Cardiac muscle cell (in vitro differentiated cells and primary cell): ENCODE measurements at places on chromosomes 3 and 15.

- DNase-seq = no peak
Measured at GRCh38 chr3:133514418-133514817, 59.1 kb upstream of the CDV3 start.

- DNase-seq = no peak
Measured at GRCh38 chr3:100104442-100104798, 9.9 kb downstream of the FILIP1L start.

DNA sequence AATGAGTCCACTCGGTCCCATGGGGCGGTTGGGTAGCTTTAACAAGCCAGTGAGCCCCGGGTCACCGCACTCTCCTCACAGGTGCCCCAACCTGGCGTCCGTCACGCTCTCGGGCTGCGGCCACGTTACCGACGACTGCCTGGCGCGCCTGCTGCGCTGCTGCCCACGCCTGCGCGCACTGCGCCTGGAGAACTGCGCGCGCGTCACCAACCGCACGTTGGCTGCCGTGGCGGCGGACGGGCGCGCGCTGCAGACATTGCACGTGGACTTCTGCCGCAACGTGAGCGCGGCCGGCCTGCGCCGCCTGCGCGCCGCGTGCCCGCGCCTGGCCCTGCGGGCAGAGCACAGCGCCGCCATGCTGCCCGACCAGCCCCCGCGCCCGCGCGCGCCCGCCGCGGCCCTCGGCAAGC lies 3.4 kb downstream of the FBXL22 start:
- DNase-seq = peak; percentile 85

DNA sequence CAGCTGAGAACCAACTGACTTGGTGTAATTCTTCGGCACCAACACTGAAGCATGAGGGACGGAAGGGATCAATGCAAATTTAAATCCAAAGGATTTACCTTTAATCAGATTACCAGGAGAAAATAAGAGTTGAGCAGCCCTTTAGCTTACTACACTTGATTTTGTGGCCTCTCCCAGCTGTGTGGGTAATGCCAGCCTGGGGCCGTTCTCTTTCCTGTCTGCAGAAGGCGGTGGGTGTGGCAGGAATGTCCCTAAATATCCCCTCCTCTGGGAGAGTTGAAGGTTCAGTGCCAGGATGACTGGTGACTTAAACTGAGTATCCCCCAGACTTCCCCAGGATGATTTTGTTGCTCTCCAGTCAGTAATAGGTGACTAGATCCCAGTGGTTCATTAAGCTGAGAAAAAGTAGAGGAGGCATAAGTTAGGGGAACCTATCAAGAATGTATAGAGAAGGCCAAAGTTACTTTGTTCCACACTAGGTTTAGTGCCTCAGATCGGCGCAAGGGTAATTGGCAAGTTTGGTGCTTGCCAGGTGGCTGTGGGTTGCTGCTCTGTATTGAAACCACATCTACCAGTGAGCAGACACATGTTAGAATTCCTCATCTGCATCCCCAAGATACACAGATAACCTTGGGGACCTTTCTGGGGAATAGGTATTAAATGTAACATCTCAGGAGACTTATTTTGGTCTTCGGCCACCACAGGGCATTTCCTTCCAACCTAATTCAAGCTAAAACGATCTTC lies 23.1 kb downstream of the MAPKBP1 start:
- no peak for DNase-seq

DNA sequence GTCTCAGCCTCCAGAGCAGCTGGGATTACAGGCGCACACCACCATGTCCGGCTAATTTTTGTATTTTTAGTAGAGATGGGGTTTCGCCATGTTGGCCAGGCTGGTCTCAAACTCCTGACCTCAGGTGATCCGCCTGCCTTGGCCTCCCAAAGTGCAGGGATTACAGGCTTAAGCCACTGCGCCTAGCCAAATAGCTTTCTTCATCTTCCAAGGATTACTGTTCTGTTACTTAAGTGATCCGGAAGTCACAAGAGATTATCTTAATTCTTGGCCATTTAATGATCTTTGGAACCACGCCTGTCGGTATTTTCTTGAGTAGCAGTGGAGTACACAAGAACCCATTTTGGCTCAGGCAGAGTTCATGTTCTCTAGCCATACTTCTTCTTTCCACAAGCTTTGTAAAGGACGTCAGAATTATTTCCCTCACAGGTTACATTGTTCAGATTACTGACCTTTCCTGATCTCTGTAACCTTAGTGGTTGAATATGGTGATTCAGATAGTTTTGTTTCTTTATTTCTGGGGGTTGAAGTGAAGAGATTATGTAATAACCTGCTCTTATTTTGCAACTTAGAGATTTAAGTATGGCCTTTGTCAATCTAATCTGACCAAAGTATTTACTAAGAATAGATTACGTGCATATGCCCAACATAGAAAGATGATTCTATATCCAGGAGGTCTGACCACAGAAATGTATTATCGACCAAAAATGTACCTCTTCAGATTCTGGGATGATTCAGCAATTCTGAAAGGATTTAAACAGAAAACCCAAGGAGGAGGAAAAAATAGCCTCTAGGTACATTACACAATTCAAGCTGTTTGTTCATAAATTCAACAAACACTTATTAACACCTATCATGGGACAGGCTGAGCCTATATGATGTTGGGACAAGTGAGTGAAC lies 132.2 kb downstream of the GREM1 start:
- DNase-seq = no peak

- DNase-seq = peak; percentile 9
Measured at GRCh38 chr15:92715758-92716157, 60.2 kb upstream of the FAM174B start.

DNA sequence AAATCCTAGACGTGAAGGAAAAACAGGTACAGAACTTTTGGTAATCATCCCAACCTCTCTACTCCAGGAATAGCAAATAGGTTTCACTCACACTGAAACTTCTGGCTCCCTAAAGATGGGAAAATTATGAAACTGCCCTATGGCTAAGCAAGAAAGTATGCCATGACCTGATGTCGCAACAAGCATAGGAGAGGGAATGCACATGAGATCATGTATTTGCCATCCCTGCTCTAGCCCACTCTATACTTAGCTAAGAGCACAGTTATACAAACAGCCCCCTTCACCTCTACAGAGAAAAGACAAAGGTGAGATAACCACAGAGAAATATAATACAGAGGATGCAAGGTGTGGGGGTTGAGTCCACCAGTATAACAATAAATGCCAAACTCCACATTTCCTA lies 102.7 kb downstream of the TBC1D5 start:
- DNase-seq = no peak

DNA sequence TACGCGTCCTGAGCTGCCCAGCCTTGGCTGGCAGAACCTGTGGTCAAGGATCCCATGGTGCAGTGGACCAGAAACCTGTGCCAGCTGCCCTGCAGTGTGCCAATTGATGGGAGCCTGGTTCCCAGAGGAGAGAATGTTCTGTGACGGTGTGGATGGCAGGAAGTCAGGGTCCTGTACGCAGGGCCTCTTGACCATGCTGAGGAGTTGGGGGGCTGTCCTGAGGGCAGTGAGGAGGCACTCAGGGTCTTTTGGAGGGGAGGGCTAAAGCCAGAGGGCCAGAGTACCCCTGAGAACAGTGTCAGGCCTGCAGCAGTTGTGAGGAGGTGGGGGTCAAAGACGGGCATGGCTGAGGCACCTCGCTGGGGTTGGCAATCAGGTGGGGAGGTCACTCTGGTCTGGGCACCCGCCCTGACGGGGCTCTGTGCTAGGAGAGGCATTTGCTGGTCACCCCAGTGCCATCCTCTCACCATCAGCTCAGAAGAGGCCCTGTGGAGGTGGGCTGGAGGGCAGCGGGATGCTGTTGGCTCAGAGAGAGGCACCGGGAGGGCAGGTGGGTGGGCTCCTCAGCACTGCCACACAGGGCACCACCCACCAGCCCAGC lies 61.0 kb downstream of the SCN5A start:
- DNase-seq = no peak

DNA sequence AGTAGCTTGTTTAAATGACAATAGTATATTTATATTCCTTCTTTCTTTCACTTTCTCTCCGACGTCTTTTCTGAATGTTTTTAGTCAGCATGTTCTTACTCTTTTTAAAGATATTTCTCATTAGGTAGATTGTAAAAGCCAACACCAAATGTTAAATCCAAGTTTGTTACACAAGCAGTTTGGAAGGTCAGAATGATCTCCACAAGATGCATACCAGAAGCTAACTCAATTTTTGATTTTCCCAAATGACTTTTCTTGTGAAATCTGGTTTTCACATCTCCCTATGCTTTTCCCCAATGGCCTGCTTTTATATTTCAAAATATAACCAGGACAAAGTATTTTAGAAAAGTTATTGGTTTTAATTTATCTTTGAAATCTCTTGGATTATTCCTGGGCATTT lies 49.7 kb upstream of the TPRG1 start:
- DNase-seq = no peak

- no peak for DNase-seq
Measured at GRCh38 chr3:186164696-186165095, 55.8 kb upstream of the ETV5 start.

- no peak for DNase-seq
Measured at GRCh38 chr3:150439657-150440056, 31.6 kb downstream of the TSC22D2 start.

- peak; percentile 23 for DNase-seq
Measured at GRCh38 chr3:173761161-173761560, 363.6 kb downstream of the NLGN1 start.

DNA sequence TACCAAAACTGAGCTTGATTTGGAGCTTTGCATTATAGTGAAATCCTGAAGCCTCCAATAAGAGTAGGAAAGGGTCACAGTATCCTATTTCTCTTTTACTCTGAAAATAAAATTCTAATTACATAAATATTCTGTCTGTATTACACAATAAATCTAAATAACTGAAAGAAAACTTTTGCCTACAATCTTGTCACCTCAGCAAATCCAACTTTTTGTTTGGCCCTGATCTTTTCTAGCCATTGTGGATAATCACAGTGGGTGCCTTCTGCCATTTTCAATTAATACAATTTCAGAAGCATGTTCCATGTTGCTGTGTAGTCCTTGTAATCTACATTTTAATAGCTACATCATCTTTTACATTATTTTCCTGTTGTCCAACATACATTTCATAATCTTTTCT lies 29.4 kb upstream of the TIPARP start:
- DNase-seq = no peak
